ENCODE measurements at places on chromosomes 3 and 15.

- DNase-seq: no peak
These were observed 61.9 kb downstream of the SERP1 start for GRCh38 chr3:150484410-150484809.

GRCh38 chr3:13308380-13308801 lies 111.7 kb downstream of the NUP210 start:
- DNase-seq: peak; percentile 51

DNA sequence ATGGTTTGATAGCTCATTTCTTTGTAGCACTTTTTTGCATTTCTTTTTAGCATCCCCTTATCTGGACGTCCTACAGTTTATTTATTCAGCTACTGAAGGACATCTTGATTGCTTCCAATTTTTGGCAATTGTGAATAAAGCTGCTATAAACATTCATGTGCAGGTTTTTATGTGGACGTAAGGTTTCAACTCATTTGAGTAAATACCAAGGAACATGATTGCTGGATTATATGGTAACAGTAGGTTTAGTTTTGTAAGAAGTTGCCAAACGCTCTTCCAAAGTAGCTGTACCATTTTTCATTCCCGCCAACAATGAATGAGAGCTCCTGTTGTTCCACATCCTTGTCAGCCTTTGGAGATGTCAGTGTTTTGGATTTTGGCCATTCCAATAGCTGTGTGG lies 29.5 kb upstream of the ACTL6A start:
- DNase-seq: no peak

DNA sequence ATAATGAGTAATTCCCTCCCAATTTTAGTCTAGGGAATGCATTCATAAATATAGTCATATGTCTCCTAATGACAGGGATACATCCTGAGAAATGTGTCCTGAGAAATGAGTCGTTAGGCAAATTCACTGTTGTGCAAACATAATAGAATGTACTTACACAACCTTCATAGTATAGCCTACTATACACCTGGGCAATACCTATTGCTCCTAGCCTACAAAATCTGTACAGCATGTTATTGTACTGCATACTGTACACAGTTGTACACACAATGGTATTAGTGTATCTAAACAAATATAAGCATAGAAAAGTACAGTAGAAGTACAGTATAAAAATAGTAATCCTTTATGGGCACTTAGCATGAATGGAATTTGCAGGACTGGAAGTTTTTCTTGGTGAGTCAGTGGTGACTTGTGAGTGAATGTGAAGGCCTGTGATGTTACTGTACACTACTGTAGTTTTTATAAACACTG lies 6.6 kb downstream of the DTWD1 start:
- DNase-seq: no peak

DNA sequence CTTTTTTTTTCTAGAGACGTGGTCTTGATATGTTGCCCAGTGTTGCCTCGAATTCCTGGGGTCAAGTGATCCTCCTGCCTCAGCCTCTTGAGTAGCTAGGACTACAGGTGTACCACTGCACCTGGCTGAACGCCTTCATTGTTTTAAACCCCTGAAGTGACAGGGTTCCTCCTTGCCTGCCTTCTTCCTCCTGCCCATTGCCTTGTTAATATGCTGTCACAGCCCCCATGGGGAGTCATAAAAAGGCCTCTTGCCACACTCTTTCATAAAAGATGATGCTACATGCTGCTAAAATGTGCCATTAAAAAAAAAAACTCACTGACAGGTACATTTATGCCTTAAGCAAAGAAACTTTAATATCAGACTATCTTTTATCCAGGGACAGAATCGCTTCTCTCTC lies 116.8 kb upstream of the SKOR1 start:
- no peak for DNase-seq

DNA sequence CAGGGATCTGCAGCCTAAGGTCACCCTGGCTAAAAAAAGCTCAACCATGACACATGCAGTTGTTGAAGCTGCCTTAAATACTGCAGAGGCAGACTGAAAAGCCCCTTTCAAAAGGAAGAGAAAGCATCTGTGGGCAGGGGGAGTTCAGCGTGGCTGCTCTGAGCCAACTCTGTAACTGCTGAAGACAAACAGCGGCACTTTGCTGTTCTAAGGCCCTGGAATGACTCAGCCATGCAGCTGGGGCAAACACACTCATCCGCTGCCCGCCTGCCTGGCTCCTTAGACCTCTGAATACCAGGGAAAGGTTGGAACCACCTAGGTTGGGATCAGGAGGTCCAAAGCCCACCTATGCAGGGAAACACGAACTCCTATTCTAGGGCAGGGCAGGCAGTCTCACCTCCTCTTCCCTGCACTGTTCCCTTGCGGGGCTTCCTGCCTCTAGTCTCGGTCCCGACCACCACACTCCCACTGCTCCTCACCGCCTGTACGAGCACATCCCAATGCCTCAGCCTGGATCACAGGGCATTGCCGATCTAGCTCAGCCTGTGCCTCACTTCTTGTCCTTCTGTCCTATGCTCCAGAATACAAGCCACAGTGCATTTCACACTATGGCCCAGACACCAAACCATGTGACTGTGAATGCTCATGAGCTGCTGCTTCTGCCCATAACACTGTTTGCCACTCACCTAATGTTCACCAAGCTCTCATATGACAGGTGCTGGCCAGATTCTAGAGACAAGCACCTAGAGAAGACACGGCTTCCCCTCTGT lies 6.6 kb upstream of the MUSTN1 start:
- DNase-seq: no peak

- no peak for DNase-seq
These were observed 147.7 kb downstream of the CD47 start for GRCh38 chr3:107942951-107943749.

- no peak for DNase-seq
These were observed 12.5 kb downstream of the SAMD7 start for GRCh38 chr3:169923831-169924230.

DNA sequence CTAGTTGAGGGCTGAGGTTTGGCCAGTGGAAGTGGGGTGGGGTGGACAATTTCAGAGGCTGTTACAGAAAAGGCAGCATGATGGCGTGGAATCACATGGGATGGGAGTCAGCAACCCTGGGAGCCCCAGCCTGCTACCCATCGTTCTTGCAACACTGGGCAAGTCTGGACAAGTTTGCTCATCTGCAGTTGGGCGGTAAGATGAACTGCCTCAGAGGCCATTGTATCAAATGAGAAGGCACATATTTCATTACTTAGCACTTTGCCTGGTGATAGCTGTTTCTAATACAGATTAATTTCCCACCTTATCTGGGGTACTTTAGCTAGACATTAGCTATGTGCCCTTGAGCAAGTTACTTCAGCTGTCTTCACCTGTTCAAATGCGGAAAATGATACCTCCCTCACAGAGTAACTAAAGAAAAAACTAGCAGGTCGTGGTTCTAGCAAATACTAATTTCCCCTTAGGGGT lies 248.9 kb downstream of the THSD4 start:
- no peak for DNase-seq

GRCh38 chr3:49100046-49100615 lies 4.4 kb downstream of the QARS1 start:
- no peak for DNase-seq

All from head of caudate nucleus (tissue), 42 donors.